Stimulated activated CD4-positive, alpha-beta T cell treated with anti-CD3 and anti-CD28 coated beads, Interleukin-12 subunit alpha, Interleukin-12 subunit beta, amount 100 ng/mL, for 48 hours (primary cell): ENCODE measurements at places on chromosomes 1 and 21.

DNA sequence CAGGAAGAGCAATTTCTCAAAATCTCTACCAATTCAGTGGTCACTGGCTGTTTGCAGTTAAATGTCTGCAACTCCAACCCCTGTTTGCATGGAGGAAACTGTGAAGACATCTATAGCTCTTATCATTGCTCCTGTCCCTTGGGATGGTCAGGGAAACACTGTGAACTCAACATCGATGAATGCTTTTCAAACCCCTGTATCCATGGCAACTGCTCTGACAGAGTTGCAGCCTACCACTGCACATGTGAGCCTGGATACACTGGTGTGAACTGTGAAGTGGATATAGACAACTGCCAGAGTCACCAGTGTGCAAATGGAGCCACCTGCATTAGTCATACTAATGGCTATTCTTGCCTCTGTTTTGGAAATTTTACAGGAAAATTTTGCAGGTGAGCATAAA, 167.2 kb downstream of the CRB1 start:
- DNase-seq: no peak

GRCh38 chr1:116219651-116220434, 108.6 kb downstream of the MAB21L3 start:
- no peak for DNase-seq

- no peak for DNase-seq
Observed at GRCh38 chr1:214009423-214010196, 21.8 kb downstream of the PROX1 start.

- no peak for DNase-seq
Observed at GRCh38 chr1:58162952-58163550, 383.5 kb downstream of the OMA1 start.

GRCh38 chr1:41493117-41493536, 8.6 kb upstream of the EDN2 start:
- no peak for DNase-seq

DNA sequence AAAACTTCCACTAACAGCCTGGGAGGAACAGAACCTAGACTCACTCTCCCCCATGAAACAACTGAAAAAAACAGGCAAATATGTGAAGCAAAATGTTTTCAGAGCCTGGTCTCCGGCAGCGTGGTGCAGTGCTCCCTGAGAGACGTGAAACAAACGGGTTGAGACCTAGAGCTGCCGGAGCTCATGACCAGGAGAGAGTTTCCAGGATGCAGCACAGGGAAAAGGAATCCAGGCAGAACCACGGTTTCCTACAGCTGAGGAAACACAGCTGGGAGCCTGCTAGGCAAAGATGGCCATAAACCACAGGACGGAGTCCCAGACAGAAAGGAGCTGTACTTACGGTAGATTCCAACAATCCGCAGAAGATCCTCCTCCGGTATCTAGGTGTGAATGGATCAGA, 20.2 kb upstream of the SLC19A1 start:
- no peak for DNase-seq

DNA sequence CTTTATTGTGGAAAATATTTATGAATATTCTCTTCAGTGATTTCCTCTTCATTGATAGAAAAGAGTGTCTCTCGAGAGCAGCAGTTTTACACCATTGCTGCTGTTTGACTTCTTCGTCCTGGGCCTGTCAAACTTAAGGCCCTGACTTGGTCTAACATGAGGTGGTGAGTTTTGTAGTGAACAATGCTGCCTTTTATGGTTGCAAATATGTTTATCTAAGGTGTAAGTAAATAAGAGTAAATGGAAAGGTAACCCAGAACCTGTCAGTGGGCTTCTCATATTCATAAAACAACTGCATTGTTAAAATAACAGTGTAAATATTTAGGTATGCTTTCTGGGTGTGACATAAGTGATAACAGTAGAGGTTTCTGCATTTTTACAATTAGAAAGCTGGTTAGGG, 62.8 kb upstream of the SCCPDH start:
- DNase-seq: no peak

DNA sequence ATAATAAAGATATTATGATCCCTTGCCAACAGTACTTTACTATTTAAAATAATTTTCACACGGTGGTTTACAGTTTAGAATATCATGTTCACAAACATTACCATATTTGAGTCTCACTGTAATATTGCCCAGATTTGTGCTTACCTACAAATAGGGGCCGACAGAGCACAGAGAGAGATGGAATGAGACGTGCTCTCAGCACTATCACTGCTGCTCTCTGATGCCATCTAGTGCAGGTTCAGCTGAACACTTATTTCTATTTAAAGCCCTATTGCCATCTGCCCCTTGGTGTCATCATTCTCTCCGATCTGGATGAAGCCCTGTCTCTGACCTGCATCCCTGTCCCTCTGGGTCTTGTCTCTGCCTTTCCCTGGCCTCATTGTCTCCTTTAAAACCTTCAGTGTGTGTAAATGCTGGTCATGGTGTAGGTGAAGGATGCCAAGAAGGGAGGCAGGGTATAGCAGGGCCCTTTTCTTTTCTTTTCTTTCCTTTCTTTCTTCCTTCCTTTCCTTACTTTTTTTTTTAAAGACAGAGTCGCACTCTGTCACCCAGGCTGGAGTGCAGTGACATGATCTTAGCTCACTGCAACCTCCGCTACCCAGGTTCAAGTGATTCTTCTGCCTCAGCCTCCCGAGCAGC, 6.9 kb upstream of the GPATCH4 start:
- no peak for DNase-seq

GRCh38 chr1:149923626-149924025, 4.0 kb downstream of the SF3B4 start:
- DNase-seq: no peak

- DNase-seq: no peak
Observed at GRCh38 chr1:107510347-107510746, 369.5 kb downstream of the NTNG1 start.
